ENCODE measurements at places on chromosomes 2 and 18.

DNA sequence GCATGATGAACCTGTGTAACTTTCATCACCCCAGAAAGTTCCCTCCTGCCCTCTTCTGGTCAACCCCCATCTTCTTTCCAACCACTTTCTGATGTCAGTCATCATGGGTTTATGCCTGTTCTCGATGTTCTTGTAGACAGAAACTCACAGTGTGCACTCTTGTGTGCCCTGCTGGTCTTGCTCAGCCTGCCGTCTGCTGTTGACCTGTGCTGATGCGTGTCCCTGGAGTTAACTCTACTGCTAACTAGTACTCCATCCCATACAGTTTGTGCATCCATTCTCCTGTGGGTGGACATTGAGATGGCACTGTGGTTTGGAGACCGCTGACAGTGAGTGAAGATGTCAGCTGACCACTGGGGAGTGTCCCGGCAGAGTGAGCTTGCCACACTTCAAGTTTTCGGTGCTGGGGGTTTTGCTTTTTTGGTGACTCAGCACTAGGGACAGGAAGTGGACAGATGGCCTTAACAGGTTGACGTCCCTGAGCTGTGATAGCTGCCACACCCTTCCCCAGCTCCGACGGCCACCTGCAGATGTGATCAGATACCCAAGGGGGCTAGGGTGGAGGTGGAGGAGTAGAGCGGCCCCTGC is 14.8 kb downstream of the KLHL29 start:
- no peak for DNase-seq

DNA sequence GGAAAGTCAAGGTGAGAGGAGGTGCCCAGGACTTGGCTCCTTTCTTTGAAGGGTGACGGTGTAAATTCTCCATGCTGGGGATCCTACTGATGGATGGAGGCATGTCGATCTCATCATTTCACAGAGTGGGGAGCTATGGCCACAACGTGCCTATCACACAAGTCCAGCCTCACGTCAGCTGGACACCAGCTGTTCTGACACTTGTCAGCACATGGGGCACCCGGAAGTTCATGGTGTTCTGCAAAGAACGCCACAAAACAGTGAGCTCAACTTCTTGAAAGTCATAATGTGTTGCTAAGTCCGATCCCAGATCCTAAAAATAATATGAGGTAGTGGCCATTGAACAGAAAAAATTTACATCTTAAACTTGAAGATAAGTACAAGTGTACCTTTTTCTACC is 12.3 kb downstream of the PAX8 start:
- DNase-seq = no peak

DNA sequence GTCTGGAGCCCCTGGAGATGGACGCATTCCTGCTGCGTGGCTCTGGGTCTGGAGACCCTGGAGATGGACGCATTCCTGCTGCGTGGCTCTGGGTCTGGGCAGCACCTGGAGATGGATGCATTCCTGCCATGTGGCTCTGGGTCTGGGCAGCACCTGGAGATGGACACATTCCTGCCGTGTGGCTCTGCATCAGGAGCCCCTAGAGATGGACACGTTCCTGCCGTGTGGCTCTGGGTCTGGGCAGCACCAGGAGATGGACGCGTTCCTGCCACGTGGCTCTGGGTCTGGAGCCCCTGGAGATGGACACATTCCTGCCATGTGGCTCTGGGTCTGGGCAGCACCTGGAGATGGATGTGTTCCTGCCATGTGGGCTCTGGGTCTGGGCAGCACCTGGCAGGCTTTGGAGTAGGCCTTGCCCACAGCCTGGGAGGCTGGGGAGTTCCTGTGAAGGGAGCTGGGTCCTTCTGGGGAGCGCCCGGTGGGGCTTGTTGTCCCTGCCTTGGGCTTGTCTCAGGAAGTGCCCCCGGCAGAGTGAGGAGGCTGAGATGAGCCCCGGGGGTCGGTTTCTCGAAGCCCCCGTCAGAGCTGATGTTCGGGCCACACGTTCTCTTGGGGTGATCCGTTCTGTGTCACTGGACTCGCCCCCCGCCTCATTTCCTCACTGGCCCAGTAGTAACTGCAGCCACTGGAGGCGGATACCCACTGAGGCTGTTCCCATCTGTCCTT is 41.0 kb downstream of the SH3BP4 start:
- DNase-seq = no peak

- DNase-seq = no peak
Observed at GRCh38 chr2:174580951-174581350, 16.7 kb downstream of the WIPF1 start.

- DNase-seq = no peak
Observed at GRCh38 chr18:69727912-69728572, 219.6 kb downstream of the CD226 start.

- DNase-seq = no peak
Observed at GRCh38 chr2:235660484-235661082, 166.7 kb downstream of the AGAP1 start.

GRCh38 chr2:230666446-230666845 is 46.2 kb upstream of the CAB39 start:
- DNase-seq = no peak

DNA sequence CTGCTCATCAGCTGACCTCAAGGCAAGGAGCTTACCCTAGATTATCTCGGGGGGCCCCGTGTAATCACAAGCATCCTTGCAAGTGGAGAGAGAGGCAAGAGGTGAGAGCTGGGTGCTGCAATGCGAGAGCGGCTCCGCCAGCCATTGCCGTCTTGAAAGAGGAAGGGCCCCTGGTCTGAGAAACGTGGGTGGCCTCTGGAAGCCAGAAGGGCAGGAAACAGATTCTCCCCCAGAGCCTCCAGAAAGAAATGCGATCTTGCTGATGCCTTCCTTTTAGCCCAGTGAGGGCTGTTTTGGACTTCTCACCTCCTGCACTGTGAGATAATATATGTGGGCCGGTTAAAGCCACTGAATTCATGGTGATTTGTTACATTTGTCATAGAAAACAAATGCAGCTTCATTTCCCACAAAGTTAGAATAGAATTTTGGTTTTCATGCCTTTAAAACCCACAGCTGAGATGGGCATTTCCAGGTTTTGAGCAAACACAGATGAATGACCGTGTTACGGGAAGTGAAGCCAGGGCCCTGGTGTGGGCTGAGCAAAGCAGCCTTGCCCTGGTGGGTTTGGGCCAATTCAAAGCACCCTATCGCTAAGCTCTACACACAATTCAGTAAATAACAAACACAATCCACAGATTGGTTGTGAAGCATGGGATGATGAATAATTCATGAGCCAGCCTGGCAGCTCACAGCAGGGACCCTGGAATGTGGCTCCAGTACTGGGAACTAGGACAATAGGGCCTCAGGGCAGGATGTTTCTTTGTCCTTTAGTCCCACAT is 319.9 kb upstream of the HS6ST1 start:
- DNase-seq = no peak

GRCh38 chr2:72685638-72686213 is 140.1 kb downstream of the EXOC6B start:
- no peak for DNase-seq

DNA sequence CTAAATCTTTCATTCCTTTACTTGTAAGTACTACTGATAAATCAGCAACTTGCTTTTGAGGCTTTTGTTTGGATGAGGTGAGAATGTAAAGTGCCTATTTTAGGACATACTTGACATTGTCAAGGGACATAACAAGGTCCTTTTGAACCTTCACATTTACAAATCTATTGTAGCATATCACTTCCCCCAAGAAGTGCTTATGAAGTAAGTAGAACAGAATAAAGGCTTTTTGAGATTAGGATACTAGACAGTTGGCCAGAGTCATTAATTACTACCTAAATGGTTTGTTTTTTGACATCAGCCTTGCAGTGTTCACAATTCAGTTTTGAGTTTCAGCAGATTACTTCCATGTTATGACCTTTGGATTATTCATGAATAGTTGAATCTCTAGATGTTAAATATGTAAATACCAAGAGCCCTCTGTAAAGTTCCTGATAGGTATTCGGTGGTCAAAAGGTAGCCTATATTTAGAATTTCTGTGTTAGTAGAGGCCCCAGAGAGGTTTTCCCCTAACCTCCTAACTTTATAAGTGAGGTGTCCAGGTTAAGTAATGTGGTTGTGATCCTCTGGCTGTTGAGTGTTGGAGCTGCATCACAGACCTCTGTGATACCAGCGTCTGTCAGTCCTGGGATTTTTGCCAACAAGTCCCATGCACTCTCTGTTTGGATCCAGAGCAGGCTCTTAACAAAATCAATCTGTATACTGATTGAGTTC is 67.2 kb downstream of the LCLAT1 start:
- no peak for DNase-seq

DNA sequence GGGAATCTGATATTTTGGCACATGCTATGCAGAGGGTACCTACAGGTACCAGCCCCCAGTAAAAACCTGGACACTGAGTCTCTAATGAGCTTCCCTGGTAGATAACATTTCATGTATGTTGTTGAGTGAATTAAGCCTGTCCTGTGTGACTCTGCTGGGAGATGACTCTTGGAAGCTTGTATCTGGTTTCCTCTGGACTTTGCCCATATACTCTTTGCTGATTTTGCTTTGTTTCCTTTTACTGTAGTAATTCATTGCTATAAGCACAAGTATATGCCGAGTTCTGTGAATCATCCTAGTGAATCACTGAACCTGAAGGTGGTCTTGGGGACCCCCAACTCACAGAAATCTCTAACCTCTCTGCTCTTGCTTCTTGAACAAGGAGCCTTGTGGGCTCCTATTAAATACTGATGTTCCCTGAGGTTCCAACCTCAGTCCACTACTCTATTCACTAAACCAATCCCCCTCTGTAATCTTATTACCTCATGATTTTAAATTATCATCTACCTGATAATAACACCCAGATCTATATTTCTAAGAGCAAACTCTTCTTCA is 94.3 kb upstream of the WDSUB1 start:
- DNase-seq = no peak

DNA sequence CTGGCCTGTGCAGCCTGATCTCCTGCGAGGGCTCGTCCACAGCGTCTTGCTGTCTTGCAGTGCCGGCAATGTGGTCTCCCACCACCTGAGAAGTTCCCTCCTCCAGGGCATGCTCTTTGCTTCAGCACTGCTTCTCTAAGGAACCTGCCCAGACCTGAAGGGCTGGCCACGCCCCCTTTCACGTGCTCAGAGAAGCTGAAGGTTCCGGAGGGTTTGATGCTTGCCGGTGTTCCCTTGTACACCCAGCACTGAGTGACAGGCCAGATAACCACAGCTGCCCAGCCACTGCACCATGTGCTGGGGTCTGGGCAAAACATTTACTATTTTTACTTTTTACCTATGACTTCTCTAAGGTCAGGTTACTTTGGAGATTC is 1.7 kb upstream of the POLR2D start:
- no peak for DNase-seq

GRCh38 chr2:33727361-33728032 is 128.4 kb upstream of the FAM98A start:
- no peak for DNase-seq

GRCh38 chr2:147636886-147637285 is 207.9 kb upstream of the ACVR2A start:
- no peak for DNase-seq
